Activated T-helper 17 cell treated with anti-CD3 and anti-CD28 coated beads, Interleukin-2, amount 50 U/mL, for 72 hours (primary cell): ENCODE measurements at places on chromosomes 3 and 15. TPM values are rescaled to one million over a fixed set of nuclear protein-coding genes. Genes with fewer than 3 reads are reported as not detected.

TTC21A gene
- 4.7 TPM for total RNA-seq

EOMES gene
- total RNA-seq, result 0.11 TPM

LMAN1L gene
- total RNA-seq, result 1.6 TPM

ATXN7 gene
- total RNA-seq, result 50.2 TPM

WNT7A gene
- total RNA-seq, result 0.29 TPM

CTDSPL2 gene
- 60.3 TPM for total RNA-seq

CCDC39 gene
- total RNA-seq, result not detected

HRH1 gene
- total RNA-seq, result 1.1 TPM

SEMA3G gene
- total RNA-seq, result 0.82 TPM

DNA sequence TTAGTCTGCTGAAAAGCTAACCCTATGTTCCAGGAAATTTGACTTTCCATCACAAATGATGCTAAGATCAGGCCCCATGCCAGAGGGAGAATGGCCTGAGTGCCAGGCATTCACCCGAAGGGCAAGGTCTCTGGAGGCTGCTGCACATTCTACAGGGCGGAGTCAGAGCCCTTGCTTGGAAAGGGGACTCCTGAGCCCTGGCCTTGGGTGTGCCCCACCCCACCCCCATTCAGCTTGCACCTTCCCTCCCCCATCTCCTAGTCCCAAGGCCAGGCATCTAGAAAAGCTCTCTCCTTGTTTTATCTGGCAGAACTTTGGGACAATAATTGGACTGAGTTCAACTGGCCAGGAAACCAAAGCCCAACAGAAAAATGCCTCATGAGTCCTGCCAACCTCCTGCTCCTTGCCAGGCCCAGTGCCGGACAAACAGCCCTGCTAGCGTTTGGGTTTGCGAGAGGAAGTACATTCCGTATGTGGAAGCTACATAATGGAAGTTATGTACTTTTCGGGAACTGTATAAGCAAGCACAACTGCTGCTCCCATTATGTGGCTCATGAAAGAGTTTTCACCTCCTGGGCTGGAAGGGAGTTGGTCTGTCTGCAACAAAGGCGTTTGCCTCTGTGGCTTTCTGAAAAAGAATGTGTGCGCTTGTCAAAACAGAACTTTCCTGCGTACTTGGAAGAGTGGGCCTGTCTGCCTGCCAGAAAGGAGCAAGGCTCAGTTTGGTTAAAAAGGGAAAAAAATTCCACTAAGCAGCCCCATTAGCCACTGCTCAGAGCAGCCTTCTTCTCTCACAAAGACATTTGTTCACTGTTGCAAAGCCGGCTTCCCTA lies 321.5 kb upstream of the CTNNB1 start:
- ATAC-seq, result no peak

- ATAC-seq, result peak; percentile 17
Measured at GRCh38 chr3:57079474-57079831, 19.0 kb downstream of the SPATA12 start.

- ATAC-seq, result no peak
Measured at GRCh38 chr3:151501923-151502632, 41.2 kb upstream of the IGSF10 start.

DNA sequence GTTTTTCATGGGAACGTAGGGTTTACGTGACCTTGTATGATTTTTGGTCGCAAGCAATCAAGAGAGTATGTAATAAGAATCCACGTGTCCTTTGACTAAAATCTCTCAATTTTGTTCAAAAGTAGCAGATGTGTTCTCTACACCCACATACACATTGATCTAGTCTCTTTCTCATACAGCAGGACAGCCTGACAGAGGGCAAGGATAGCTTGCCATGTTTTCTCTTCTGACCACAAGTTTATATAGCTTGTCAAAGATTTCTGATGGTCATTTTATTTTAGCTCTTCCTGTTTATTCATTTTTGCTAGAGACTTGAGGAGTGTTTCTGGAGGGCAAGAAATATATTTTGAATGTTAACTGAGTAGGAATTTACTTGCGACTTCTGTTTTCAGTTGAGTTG lies 570.2 kb upstream of the ALCAM start:
- no peak for ATAC-seq

GRCh38 chr3:35665390-35666055 lies 26.2 kb downstream of the ARPP21 start:
- no peak for ATAC-seq

GRCh38 chr3:189563853-189564563 lies 67.2 kb upstream of the TP63 start:
- peak; percentile 99 for ATAC-seq

- no peak for ATAC-seq
Measured at GRCh38 chr15:68849497-68849896, 28.8 kb upstream of the ANP32A start.

GRCh38 chr15:68502398-68502901 lies 70.5 kb upstream of the ITGA11 start:
- ATAC-seq, result no peak

- no peak for ATAC-seq
Measured at GRCh38 chr15:68148039-68148438, 57.1 kb downstream of the CALML4 start.

GRCh38 chr3:9500108-9501050 lies 53.2 kb downstream of the LHFPL4 start:
- peak; percentile 77 for ATAC-seq

DNA sequence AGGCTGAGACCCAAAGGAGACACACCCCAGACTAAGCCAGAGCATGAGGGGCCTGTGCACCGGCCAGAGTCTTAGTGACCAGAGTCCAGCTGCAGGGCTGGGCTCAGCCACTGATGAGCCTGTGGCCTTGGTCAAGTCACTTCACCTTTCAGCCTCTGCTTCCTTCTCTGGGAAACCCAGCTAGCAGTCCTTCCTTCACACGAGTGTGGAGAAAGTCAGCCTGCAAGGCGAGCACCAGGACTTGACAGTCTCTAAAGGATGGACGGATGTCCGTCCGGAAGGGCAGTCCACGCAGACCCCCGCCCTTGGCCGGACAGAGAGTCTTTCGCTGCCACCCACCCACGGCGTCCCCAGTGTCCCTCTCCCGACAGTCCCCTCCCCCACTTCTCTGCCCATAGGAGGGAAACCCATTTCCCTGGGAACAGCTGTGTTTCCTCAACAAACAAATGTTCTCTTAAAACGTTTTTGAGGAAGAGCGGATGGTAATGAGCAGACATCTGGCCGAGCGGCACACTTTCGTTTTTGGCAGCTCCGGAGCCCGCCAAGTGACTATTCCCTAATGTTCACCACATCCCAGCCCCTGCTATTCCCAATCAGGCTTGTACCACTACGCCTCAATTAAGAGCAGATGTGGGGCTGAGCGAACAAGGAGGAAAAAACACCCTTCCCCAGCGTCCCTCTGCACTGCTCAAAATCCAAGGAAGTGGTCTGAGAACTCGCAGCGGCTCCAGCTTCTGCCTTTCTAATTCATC lies 129.1 kb upstream of the SMAD3 start:
- ATAC-seq, result no peak

DNA sequence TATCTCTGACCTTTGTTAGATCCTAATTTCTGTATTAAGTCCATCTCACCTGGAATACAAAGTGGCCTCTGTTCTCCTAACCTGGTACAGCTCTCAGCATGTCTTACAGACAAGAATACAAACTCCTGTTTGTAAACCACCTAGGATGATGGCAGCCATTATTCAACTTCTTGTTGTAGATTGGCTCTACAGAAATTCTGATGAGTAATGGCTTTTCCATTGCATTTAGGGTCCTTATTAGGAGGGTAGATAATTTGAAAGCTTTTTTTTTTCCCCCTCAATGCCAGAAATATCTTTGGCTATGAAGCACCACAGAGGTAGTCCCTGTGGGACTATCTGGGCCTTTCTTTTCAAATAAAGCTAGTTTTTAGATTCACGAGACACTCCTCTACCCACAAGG lies 9.8 kb downstream of the NR2E3 start:
- no peak for ATAC-seq

GRCh38 chr3:15623535-15624440 lies 22.2 kb downstream of the BTD start:
- peak; percentile 73 for ATAC-seq

GRCh38 chr3:119120480-119120879 lies 25.5 kb upstream of the TEX55 start:
- no peak for ATAC-seq

- peak; percentile 45 for ATAC-seq
Measured at GRCh38 chr3:11134794-11135193, 19.5 kb upstream of the HRH1 start.

DNA sequence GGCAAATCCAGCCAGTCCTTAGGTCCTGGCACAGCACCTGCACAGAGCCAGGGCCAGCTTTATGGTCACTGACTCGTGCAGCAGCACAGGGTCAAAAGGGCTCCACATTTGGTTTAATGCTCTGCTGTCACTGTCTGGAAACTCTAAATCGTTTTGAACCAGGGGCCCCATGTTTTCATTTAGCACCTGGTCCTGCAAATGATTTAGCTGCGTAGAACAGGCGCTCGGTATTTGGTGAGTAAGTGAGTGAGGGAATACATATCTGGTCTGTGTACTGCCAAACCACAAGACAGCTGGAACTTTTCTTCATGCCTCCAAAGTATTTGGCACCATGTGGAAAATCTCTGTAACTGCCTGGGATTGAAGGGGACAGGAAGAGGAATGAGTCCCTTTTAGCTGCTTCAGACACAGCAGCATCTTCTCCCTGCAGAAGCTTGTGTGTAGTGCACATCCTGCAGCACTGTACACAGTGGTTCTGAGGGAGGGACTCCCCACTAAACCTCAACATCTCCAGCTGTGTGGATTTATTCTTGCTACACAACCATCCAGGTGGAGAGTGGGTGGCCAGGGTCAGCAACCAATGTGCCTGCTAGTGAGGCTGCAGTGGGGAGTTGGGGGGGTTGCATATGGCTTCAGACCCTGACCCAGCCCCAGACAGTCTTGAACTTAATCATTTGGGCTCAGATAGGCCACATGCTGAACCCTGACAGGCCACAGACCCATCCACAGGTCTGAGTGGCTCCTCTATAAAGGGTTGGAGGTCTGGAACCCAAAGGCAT lies 1.1 kb downstream of the SH2D7 start:
- ATAC-seq, result no peak

DNA sequence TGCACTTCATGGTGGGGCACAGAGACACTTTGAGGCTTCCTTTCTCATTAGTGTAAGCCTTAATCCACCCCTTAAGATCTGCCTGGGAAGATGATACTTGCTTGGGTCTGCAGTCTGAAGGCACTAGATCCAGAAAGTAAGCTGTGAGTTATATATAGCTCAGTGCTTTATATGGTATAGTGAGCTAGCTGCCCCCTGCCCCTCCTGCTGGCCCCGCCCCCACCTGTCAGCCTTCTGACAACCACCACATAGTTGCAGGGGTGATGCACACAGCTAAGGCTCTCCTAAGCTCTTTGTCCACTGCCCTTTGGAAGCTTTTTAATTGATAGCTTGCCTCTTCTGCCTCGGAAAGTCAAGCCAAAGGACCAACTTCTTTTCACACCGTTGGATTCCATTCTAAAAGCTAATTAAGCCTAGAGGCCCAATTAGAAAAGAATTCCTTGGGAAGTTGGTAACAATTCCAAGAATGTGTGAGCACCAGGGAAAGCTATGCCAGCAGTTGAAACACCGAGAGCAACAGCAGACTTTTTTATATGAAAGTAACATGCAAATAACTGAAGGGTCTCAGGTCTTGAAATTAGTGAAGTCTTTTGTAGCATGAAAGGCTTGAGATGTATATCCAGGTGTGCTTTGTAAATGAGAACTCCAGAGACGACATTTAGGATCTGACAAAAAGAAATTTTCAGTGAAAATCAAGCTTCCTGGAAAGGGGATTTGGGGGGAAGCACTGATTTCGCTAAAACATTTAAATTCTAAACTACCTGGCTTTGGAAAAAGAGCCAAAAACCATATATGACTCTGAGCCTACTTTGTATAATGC lies 2.3 kb downstream of the TPM1 start:
- no peak for ATAC-seq

GRCh38 chr3:170259907-170260306 lies 37.7 kb downstream of the PRKCI start:
- ATAC-seq, result peak; percentile 20

DNA sequence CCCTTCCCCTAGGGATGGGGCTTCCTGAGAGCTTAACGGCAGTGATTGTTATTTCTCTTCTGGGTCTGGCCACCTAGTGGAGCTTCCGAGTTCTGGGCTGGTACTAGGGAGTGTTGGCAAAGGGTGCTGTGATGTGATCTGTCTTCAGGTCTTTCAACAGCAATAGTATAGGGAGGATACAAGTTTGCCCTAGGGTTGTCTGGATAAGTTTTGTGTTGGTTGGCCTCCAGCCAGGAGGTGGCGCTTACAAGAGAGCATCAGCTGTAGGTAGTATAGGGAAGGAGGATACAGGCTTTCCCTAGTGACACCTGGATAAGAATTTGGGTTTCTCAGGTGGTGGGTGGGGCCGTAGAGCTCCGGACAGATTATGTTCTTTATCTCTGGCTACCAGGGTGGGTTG lies 19.2 kb upstream of the CPOX start:
- ATAC-seq, result no peak

DNA sequence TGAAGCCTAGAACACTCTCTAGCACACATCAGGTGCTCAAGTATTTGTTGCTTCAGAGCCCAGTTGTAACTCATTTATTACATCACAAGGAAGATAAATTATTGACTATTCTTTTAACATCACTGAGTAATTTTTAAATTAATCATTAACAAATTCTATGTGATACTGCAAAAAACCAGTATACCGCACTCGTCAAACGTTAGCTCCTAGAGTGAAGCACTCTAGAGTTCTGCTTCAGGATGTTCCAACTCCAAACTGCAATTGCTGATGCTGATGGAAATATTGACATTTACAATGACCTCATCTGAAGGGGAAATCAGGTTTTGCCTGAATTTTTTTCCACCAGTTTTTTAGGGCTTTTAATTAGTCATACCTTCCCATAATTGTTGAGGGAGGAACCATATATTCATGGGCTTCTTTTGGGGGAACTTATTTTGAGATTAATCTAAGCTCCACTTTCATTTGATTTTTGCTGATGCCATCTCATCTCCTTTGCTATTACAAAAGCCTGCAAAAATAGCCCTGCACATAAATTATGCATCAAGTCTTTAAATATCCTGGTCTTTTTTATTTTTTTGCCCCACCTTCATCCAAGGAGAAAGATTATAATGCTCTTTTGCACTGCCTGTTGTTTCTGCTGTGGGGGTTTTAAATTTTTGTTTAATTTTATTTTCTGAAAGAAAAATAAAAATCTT lies 123.0 kb upstream of the STAC start:
- ATAC-seq, result no peak

- no peak for ATAC-seq
Measured at GRCh38 chr3:15287565-15288330, 44.6 kb downstream of the SH3BP5 start.

GRCh38 chr3:9110316-9110715 lies 139.1 kb downstream of the SRGAP3 start:
- no peak for ATAC-seq

- no peak for ATAC-seq
Measured at GRCh38 chr3:126755866-126756265, 51.8 kb downstream of the CHCHD6 start.

DNA sequence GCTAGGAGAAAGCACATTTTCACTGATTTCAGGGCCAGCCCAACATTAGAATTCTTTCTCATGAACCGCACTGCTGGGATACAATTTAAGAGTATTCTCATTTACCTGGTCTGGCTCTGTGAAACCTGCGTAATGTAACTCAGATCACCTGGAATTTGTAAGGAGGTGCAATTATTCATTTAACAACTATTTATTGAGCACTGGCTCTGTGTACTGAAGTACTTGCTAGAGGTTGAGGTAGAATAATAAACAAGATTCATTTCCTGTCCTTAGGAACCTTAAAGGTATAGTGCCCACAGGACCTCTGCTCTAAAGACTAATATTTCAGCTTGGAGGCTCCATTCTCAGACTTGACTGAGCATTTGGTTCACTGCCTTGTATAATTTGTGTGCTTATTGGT lies 242.2 kb upstream of the ZPLD1 start:
- no peak for ATAC-seq
